ENCODE measurements at places on chromosomes 12 and 14.

DNA sequence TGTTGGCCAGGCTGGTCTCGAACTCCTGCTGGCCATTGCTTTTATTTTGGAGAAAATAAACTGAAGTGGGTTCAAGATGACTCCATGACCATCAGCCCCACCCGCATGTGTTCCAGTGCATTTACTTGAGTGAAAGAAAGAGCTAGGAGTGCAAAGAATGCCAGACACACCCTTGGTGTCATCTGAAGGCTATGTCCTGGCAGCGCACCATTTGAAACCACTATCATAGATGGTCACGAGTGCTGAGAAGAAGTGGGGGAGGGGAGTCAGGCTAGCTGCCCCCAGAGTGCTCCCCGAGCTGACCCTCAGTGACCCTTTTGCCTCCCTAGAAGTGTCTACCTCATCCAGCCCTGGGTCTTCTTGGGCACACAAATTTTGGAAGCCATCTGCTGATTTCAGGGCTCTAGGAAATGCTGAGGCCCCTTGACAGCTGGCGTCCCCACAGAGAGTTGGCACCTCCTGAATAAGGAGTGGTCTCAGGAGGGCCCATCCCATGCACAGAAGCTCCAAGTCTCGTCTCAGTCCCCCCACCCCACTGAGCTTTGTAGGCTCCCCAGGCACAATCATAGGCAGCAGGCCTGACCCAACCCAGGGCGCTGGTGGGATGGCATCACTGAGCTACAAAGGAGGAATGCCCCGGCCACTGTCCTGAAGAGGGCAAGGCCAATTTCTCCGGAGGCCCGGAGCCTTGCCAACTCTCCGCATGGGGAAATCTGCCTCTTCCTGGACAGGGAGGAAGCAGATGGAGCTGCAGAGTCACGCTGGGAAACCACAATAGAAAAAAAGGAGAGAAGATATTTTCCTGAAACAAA is 28.0 kb downstream of the PXN start:
- peak; percentile 80 for DNase-seq

DNA sequence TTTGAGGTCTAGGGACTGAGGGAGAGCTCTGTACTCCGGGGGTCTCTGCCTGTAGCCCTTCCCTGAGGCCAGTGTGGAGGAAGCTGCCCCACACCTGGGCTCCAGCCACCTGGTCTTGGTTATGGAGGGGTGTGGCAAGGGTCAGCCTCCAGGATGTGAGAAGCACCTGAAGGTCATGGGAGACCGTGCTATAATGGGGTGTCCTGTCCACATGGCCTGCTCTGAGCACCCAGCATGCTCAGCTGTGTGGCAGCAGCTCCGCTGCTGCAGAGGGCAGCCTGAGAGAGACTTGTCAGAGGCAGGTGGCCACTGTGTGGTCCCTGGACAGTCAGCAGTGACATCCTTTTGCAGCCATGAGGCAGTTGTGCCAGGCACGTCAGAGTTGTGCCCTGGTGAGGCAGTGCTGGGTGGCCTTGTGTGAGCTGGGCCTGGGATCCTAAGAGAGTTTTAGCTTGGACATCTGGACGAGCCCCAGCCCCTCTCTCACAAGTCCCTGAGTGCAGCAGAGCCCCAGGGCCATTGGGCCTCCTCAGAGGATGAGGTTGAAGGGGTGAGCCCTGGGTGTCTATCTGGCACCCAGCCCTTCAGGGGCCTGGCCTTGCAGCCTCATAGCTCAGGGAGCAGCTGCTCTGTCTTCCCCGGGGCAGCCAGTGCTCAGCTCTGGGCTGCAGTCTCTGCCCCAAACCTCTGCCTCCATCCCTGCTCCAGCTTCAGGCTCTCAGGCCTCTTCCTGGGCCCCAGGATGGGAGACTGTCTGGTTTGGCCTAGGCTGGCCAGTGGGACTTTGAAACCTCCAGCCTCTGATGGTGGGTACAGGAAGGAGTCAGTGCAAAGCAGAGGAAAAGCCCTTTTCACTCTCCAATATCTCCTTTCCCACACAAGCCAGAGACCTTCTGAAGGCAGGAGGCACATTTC is 7.4 kb upstream of the ATG101 start:
- DNase-seq, result no peak

DNA sequence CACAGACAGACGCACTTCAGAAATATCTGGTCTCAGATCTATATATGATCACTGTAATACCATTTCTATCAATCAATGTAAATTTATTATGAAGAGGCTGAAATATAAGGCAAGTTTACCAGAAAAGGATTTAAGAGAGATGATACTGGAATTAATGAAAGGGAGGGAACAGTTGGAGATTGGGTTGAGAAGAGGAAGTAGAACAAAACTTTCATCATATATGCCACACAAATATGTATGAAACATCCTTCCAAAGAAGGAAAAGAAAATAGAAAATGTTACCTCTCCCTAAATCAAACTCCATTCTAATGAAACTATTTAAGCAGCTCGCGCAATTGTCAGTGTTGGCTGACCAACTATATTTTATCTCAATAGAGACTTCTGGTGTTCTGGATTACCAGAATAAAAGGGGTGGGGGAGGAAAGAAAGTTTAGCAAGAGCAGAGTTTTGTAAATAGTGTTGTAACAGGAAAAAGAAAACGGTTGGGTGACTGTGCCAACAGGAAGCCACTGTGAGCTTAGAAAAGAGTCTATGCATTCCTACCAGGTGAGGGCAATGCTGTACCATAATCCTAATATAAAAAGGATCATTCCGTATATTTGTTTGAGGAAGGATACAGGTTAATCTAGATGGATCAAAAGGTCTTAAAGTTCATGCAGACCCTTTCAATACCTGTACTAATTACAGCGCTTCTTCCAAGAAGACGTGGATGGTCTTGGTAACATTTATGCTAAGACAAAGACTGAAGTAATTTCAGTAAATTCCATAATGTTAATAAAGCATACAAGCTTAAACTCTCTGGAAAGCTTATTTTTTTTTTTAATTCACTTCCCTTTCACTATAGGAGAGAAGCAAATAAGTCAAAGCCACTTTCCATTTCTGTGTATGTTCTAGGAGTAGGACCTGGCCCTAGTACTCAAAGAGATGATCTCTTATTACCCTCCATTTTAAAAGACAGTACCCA is 14.5 kb upstream of the LLPH start:
- DNase-seq, result peak; percentile 59

DNA sequence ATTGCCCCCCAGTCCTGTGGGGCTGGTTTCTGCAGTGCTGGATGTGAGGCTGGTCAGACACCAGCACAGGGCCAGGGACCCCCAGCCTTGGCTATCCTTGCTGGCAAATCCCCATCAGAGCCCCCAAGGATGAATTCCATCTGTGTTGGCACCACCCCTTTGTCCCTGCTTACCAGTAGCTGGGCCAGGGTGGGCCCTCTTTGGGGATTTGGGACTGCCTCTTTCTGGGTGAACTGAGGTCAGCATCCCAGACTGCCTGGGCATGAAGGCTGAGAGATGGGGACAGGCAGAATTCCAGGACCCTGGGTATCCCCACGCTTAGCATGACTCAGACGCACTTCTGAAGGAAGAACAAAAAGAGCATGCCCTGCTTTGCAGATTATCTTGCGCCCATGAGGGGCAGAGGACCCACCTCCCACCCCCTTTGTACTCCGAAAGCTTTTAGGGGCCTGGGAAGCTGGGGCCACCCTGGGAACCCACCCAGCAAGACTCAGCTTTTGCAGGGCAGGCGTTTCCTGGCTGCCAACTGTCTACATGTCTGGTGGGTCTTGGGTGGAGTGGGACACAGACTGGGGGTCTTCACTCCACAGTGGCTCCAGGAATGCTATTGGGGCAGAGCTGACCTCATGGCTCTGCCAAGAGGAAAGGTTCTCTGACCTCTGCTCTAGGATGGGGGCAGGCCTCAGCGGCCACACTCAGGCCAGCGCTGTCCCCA is 26.8 kb downstream of the RFLNA start:
- DNase-seq, result no peak

- DNase-seq, result peak; percentile 43
Measured at GRCh38 chr12:13362260-13362841, 165.8 kb downstream of the EMP1 start.

DNA sequence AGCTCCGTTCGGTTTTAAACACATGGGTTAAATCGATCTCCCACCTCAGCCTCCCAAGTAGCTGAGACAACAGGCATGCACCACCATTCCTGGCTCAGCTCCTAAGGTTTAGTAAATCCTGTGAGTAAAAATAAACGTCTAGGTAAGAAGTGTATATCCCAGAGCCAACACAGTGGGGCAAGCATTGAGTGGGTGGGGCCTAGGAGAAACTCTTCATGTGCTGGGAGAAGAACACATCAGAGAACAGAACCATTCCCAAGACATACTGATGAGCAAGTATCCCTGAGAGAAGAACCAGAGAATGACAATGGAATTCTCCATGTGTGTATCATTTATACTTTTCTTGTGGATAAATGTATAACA is 86.3 kb downstream of the SEC23A start:
- no peak for DNase-seq

- no peak for DNase-seq
Measured at GRCh38 chr12:69726922-69727321, 11.7 kb upstream of the RAB3IP start.

DNA sequence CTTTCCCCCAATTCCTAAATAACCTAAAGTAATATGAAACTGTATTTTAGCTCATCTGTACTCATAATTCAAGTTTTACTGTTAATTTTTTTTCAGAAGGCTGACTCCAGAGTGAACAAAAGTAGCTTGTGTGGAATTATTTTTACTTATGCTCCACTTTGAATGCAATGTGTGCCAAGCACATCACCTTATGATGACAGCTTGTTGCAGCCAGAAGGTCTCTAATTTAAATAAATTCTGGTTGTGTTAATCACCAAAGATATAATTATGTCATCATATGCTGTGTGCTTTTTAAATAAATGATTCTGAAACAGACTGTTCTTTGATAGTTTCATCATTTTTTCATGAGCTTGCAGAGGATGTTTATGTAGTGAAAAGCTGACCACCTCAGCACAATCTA is 283.1 kb downstream of the TMEM117 start:
- no peak for DNase-seq

GRCh38 chr12:38587594-38587993 is 271.0 kb downstream of the ALG10B start:
- no peak for DNase-seq

DNA sequence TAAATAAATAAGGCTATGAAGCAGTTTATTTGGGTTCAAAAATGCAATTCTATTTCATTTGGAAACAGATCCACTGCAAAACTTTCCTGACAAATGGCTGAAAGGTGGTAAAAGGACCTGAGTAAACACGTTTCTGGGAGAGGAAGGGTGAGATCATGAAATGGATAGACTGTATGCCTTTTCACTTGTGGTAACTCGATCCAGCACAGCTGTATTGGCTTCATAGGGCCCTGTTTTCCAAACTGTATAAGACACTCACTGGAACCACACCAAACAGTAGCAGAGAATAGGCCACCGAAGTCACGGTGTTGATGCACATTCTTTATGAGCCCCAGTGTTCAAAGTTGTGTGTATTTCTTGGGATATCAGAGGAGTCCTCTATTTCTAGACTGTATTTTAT is 325.2 kb upstream of the DIO2 start:
- no peak for DNase-seq

DNA sequence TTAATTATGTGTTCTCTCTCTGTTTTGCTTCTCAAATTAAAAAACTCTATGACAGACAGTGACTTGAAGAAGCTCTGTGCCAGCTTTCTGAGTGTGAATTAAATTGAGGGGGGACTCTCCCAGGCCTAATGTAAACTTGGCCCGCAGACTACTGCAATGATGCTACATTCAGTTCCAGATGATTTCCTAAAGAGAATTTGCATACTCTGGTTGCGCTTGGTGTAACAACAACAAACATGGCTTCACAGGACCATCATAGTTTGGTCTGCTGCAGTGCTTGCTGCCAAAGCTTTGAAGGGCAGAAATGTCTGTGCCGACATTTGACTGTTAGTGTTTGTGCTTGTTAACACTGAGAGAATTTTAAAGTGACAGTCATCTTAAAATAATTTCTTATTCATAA is 25.0 kb downstream of the CFAP54 start:
- no peak for DNase-seq

DNA sequence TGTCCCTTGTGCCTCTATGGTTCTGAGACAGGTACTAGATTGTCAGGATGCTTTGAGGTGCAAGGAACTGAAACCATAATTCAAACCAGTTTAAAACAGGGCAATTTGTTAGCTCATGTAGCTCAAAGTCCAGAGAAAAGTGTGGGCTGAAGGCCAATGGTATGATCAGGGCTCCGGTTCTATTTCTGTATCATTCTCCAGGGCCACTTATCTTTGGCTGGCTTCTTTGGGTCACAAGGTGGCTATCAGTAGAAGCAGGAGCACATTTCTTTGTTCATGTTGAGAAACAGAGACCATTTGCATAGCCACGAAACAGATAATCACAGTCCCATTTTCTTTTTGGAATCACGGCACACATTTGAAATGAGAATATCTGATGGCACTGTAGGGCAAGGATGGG is 294.9 kb downstream of the ETNK1 start:
- DNase-seq, result no peak

GRCh38 chr12:24011927-24012507 is 62.5 kb upstream of the SOX5 start:
- no peak for DNase-seq

- no peak for DNase-seq
Measured at GRCh38 chr14:33363682-33364081, 425.0 kb downstream of the NPAS3 start.

DNA sequence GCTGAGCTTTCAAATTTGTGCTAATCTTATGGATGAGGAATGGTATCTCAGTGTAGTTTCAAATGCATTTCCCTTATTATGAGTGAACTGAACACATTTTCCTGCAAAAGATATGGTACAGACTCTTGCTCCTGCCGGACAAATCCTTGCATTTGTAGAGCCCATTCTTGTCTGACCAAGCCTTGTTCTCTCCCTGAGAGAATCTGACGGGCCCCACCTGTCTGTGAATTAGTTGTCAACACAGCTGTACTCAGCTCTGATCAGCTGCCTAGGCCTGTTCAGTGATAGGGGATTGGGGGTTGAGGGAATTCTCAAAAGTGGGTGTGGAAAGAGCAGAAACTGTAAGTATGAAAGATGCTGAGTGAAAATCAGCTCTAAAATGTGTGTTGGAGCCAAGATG is 42.8 kb upstream of the SCN8A start:
- no peak for DNase-seq

DNA sequence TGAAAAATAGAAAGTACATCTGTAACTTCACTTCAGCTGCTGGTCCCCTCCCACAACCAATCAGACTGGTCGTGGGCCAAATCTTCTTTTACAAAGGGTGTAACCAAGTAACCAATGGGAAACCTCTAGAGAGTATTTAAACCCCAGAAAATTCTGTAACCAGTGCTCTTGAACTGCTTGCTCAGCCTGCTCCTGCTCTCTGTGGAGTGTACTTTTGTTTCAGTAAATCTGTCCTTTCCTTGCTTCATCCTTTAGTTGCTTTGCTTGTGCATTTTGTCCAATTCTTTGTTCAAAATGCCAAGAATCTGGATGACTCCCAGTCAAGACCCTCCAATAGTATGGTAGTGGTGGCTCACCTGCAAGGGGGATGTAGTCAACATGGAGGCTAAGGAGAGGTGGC is 489.1 kb downstream of the FUT8 start:
- no peak for DNase-seq

Data from RCC 7860 (cell line).